HFFc6 (cell line): ENCODE measurements at places on chromosomes 16 and 17.

GRCh38 chr16:68357521-68357922, 46.7 kb downstream of the PRMT7 start:
- no peak for DNase-seq

- DNase-seq, result no peak
Observed at GRCh38 chr17:80408872-80409271, 6.1 kb upstream of the ENDOV start.

- no peak for DNase-seq
Observed at GRCh38 chr16:66166490-66166889, 200.0 kb upstream of the CDH5 start.

GRCh38 chr17:28216528-28216927, 102.5 kb upstream of the TMEM97 start:
- DNase-seq, result peak; percentile 50

GRCh38 chr17:38749223-38750043, 1.3 kb upstream of the PCGF2 start:
- DNase-seq, result peak; percentile 49

GRCh38 chr17:50783193-50783660, 15.9 kb upstream of the ANKRD40CL start:
- peak; percentile 80 for DNase-seq

DNA sequence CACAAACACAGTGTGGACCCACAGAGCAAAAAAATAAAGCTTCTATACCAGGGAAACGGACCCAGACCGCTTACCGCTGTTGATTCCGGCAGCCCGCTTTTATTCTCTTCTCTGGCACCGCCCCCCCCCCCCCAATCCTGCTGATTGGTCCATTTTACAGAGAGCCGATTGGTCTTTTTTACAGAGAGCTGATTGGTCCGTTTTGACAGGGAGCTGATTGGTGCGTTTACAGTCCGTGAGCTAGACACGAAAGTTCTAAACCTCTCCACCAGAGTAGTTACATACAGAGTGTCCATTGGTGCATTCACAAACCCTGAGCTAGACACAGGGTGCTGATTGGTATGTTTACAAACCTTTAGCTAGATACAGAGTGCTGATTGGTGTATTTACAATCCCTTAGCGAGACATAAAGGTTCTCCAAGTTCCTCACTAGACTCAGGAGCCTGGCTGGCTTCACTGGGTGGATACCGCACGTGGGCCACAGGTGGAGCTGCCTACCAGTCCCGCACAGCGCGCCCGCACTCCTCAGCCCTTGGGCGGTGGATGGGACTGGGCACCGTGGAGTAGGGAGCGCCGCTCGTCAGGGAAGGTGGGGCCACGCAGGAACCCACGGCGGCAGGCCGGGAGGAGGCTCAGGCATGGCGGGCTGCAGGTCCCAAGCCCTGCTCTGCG, 92.4 kb downstream of the HAPSTR1 start:
- DNase-seq, result no peak

DNA sequence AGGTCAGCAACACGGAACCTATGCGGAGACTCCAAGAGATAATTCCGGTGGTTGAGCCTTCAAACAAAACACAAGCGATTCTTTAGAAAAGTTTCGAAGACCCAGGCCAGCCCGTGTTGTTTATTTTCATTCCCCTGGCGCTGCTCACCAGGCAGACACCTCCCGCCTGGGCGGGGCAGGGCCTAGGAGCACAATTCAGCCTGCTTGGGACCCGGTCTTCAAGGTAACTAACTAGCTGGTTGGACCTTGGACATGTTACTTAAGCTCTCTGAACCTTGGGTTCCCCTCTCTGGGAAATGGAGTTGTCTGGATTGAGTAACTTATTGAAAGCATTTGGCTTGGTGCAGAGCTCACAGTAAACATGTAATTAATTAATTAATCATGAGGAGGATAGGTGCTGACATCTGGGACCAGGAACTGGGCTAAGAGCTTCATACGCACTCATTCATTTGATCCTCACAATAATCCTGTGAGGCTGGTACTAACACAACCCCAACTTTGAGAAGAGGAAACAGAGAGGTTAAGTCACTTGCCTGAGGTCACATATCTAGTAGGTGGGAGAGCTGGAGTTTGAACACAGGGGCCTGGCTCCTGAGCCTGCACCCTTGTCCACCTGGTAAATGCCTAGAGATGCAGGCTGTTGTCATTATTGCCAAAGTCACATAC, 125.3 kb upstream of the SMURF2 start:
- no peak for DNase-seq

DNA sequence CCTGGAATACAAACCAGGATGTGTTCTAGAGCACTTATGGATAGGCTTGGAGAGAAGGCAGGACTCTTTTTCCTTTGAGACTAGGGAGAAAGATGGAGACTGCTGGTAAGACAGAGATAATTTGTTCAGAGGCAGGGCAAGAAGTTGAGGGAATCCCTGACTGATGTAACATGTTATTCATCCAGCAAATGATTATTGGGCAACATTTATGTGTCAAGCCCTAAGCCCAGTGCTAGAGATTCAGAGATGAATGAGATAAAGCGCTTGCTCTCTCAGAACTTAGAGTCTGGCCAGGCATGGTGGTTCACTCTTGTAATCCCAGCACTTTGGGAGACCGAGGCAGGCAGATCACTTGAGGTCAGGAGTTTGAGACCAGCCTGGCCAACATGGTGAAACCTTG, 47.8 kb upstream of the NUFIP2 start:
- peak; percentile 19 for DNase-seq

- no peak for DNase-seq
Observed at GRCh38 chr17:28225271-28225670, 93.7 kb upstream of the TMEM97 start.

DNA sequence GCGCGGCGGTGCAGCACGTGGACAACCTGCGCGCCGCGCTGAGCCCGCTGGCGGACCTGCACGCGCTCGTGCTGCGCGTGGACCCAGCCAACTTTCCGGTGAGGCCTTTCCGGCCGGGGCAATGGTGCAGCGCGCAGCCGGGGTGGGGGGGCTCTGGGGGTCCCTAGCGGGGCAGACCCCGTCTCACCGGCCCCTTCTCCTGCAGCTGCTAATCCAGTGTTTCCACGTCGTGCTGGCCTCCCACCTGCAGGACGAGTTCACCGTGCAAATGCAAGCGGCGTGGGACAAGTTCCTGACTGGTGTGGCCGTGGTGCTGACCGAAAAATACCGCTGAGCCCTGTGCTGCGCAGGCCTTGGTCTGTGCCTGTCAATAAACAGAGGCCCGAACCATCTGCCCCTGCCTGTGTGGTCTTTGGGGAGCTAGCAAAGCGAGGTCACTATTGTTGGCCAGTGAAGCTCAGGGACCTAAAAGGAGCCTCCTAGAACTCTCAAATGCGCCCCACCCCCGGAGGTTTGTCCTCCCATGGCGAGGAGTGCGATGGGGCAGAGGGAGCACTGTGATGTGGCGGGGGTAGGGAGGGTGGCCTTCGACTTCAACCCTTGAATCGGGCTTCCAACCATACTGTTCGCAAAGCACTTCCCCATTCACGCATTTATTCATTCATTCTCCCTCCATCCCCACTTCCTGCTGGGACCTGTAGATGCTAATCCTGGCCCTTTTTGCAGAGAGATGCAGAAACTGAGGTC, 770 bp downstream of the HBM start:
- no peak for DNase-seq

- DNase-seq, result no peak
Observed at GRCh38 chr16:82302042-82302727, 132.2 kb upstream of the MPHOSPH6 start.

- peak; percentile 74 for DNase-seq
Observed at GRCh38 chr17:9928601-9929333, 23.7 kb upstream of the RCVRN start.

- no peak for DNase-seq
Observed at GRCh38 chr16:23974223-23974622, 138.4 kb downstream of the PRKCB start.

DNA sequence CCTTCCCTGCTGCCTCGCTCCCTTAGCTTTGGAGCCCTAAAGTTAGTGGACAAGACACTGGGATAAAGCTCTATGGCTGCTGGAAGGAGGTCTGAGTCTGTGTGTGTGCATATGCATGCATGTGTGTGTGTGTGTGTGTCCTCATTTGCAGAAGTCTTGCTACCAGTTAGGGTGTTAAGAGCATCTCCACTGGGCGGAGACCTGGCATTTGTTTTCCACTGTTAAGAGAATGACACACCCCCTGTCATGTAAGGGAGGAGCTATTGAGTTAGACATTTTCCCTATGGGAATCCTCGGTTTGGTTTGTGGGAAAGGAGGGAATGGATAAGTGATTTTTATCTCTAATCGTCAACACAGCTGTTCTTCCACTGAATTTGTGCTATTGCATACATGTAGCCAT, 24.8 kb upstream of the ARHGAP23 start:
- DNase-seq, result no peak

GRCh38 chr17:80316431-80316830, 55.8 kb downstream of the RNF213 start:
- no peak for DNase-seq

GRCh38 chr17:79988185-79988971, 47.3 kb downstream of the TBC1D16 start:
- DNase-seq, result peak; percentile 70
